ENCODE measurements at places on chromosomes 2 and 18. TPM values are rescaled to one million over a fixed set of nuclear protein-coding genes. Genes with fewer than 3 reads are reported as not detected.

Gene ZSWIM2
- 0.10 TPM for total RNA-seq

Gene TRIM43
- total RNA-seq = not detected

Gene SERPINB13
- total RNA-seq = not detected

Gene GPR39
- total RNA-seq = 6.4 TPM

Gene ERICH2
- total RNA-seq = 0.76 TPM

Gene HAAO
- 0.85 TPM for total RNA-seq

Gene FSIP2
- total RNA-seq = 0.13 TPM

Gene KCNG2
- total RNA-seq = not detected

Gene NAT8
- not detected for total RNA-seq

Gene RGPD4
- total RNA-seq = not detected

Gene LRP1B
- total RNA-seq = 0.03 TPM

Gene SAG
- total RNA-seq = not detected

Gene FSHR
- not detected for total RNA-seq

Gene ABCB11
- total RNA-seq = 0.13 TPM

Gene GKN2
- not detected for total RNA-seq

Gene EGR4
- total RNA-seq = not detected

Gene CDH20
- total RNA-seq = 0.13 TPM

Gene TLX2
- total RNA-seq = not detected

Gene IGFBP2
- total RNA-seq = 731 TPM

Gene MAL
- not detected for total RNA-seq

Gene FAP
- total RNA-seq = 172 TPM

Gene GAL3ST2
- total RNA-seq = 0.46 TPM

Gene COL4A4
- total RNA-seq = 7.7 TPM

Gene AKAIN1
- total RNA-seq = not detected

Gene PPP1R1C
- 0.07 TPM for total RNA-seq
